Activated CD4-positive, alpha-beta T cell treated with anti-CD3 and anti-CD28 coated beads for 4 hours (primary cell): ENCODE measurements at places on chromosomes 5 and 9.

DNA sequence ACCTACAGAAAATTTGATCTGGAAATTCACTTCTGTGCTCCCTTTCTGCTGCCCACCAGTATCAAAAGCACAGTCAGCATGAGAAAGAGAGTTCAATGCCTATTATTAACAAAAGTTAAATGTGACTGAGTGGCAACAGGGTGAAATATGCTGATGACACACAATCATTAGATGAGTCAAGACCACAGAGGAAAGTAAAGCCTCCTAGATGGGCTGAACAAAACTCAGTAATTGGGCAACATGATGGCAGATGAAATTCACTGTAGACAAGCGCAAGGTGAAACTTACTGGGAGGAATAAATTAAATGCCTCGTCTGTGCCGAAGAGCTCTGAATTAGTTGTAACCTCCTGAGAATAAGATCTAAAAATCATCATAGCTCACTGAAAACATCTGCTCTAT, 752.8 kb downstream of the IRX1 start:
- no peak for DNase-seq

GRCh38 chr5:53480416-53481158, at the start of gene FST:
FST (plus strand) TSS chr5:53480629; CDS start chr5:53480792, 163 bp downstream.
- DNase-seq: no peak

DNA sequence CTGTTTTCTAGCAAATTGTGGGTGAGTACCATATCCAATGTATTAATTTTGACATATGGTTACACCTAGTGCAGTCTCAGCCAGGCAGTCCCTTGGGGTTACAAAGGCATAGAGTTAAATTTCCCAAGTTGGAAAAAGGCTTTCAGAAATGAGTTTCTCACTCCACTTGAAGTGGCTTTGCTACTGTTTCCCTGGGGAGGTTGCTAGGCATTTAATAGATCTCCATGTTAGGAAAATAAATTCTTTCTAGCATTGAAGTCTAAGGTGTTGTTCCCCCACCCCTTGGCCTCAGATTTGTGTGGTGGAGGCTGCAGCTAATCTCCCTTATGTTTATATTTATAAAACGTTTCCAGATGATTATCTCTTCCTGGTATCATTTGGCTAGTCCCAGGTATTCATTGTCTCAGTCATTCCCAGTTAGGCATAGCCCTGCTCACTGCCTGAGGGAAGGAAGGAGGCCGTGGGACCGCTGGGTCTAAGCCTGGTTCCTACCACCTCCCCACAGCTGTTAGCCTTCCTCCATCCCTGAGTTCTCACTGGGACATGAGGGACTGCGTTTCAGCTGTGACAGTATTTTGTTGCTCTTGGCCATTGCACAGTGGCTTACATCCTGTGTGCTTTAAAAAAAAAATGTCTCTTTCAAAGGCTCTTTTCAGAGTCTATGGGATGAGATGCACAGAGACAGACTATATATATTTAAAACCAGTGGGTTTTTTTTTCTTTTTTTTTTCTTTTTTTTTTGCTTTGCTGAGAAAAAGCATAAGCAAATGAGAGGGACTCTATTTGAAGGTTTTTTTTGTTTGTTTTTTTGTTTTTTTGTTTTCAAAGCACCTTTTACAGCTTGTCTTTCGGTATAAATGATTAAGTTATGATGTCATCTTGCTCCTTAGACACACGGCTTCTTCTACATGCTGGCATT, 121.5 kb downstream of the MAST4 start:
- no peak for DNase-seq

GRCh38 chr5:168974082-168974481, 326.9 kb downstream of the SLIT3 start:
- DNase-seq: no peak

GRCh38 chr5:58294598-58295305, 165.1 kb downstream of the PLK2 start:
- DNase-seq: no peak

GRCh38 chr5:138974227-138975063, 99.3 kb upstream of the LRRTM2 start:
- DNase-seq: no peak

GRCh38 chr9:136880651-136881050, 5.7 kb upstream of the TRAF2 start:
- no peak for DNase-seq

DNA sequence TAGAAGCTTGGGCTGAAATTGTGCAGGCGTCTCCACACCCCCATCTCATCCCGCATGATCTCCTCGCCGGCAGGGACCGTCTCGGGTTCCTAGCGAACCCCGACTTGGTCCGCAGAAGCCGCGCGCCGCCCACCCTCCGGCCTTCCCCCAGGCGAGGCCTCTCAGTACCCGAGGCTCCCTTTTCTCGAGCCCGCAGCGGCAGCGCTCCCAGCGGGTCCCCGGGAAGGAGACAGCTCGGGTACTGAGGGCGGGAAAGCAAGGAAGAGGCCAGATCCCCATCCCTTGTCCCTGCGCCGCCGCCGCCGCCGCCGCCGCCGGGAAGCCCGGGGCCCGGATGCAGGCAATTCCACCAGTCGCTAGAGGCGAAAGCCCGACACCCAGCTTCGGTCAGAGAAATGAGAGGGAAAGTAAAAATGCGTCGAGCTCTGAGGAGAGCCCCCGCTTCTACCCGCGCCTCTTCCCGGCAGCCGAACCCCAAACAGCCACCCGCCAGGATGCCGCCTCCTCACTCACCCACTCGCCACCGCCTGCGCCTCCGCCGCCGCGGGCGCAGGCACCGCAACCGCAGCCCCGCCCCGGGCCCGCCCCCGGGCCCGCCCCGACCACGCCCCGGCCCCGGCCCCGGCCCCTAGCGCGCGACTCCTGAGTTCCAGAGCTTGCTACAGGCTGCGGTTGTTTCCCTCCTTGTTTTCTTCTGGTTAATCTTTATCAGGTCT, at the start of gene C9orf72:
Gene C9orf72, minus strand, starts transcription at position 564 of the 716 bp plus-strand sequence. CDS start 6,361 bp downstream, outside the sequence.
- peak; percentile 91 for DNase-seq

GRCh38 chr5:6287176-6287575, 91.2 kb downstream of the MED10 start:
- DNase-seq: no peak

DNA sequence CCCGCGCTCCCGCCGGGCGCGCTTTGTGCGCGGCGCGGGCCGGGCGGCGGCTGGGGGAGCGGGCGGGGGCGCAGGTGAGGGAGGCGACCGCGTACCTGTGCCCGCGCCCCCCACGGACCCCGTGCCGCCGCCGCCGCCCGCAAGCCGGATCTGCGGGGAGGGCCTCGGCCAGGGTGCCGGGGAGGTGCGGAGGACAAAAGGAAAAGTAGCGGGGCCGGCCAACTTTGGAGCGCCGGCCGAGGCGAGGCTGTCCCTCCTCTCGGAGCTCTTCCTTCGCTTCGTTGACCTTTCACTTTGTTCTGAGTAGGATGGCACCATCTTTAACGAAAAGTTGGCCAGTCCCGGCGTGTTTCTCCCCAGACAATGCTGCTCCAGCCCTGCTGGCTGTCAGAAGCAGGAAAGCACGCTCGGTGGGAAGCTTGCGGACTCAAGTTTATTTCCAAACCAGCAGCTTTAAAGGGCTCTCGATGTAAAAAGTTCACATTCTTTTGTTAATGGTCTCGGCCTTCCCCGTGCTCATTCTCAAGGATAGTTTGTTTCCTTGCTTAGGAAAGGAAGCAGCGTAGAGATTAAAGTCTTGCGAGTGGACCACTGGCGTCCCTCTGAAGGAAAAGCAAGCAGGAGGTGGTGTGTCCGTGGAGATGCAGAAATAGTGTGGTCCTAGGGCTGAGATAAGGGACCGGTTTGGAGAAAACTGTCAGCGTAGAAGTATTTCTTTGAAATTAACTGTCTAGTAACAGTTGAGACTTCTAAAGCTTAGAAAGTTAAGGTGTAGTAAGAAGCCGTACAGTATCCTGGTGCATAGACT, 639 bp downstream of the EHMT1 start:
- DNase-seq: peak; percentile 32

GRCh38 chr9:133106511-133107244, 14.4 kb downstream of the RALGDS start:
- no peak for DNase-seq

DNA sequence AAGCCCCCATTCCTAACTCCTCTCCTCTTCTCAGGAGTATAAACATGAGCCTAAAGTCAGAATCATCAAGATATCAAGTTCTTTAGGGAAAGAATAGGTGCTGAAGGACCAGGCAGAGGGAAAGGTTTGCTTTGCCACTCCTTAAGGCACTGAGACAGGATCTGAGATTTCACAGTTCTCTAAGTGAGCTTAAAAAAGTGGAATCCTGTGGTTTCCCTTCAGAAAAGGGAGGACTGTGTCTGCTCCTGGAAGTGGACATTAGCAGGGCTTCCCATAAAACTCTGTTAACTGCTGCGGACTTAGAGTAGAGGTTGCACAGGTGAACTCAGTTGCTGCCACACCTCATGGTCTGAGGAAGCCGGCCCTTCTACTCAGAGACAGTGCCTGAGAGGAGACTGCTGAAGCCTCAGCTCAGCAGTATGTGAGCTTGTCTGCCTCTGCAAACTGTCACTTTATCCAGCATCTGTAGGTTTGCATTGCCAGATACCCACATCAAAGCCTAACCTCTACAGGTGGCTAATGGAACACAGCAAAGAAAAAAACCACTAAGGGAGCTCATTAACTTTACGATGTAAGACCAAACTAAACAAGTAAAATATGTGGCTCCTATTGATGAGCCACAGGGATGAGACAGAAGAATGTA, 42.9 kb downstream of the RIC1 start:
- no peak for DNase-seq

- no peak for DNase-seq
Measured at GRCh38 chr9:5910413-5911057, 19.8 kb downstream of the MLANA start.

DNA sequence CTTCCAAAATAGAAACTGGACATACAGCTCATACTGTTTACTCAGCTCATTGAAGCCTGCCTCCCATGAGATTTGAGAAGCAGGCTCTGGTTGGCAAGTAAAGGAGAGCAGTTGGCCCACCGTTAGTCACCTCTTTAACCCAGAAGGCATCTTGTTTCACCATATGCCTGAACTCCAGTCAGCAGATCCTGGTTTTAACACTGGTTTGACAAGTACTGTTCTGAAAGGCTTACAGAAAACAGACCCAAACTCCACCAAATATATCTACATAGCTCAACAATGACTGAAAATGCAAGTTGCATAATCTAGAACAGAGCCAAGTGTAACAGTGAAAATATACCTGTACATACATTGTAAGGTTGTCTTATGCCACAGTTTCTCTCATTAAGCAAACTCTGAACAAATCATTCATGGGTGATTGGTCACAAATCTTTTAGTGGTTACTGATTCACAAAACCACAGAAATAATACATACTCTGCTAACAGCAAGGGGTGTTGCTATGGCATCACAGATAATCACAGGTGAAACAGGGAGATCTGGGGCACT, 198.8 kb downstream of the BNC2 start:
- no peak for DNase-seq

DNA sequence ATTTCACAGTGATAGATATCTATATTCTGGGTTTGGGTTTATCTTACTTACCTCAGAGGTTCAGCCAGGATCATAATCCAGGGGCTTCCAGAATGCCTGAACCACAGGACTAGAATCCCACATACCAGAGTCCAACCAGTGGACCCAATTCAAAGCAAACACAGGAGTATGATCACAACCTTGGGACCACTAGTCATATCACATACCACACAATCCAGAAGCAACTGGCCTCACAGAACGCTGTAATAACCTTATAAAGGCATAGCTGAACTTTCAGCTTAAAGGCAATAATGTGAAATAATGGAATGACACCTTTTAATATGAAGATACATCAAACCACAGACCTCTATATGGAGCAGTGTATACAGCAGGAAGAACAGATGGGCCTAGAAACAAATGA, 25.3 kb downstream of the RAPGEF6 start:
- DNase-seq: no peak

- no peak for DNase-seq
Measured at GRCh38 chr5:98163796-98164493, 609.5 kb upstream of the RGMB start.

- DNase-seq: no peak
Measured at GRCh38 chr9:71669284-71669995, 98.9 kb downstream of the CEMIP2 start.

GRCh38 chr5:85143138-85143537, 758.5 kb upstream of the EDIL3 start:
- DNase-seq: no peak

GRCh38 chr9:135083831-135084230, 3.6 kb upstream of the OLFM1 start:
- no peak for DNase-seq

DNA sequence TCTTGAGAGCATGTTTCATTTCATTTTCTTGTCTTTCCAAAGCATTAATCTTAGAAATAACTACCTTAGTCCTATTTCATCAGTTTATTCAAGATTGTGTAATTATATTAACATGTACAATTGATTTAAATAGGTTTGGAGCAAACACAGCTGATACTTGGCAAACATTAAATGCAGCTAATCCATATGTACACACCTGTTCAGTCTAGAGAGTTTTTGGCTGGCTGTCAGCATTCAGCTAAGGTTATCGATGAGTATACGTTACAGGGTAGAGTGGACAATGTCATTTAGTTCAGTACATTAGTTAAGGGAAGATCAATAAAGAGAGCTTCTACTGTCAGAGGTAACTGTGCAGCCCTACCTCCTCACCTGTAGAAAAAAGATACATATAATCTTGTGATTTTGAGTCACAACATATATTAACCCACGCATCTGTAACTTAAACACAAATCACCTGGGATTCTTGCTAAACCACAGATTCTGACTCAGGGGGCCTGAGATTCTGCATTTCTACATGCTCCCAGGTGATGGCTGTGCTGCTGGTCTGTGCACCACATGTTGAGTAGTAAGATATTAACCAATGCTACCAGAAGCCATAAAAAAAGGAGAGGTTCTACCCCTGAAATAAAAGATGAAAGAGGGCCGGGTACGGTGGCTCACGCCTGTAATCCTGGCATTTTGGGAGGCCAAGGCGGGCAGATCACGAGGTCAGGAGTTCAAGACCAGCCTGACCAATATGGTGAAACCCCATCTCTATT, 34.1 kb upstream of the PCA3 start:
- DNase-seq: no peak

GRCh38 chr9:101572316-101572715, 22.5 kb downstream of the PPP3R2 start:
- no peak for DNase-seq
